ENCODE measurements at places on chromosomes 1 and 21.

- no peak for DNase-seq
Measured at GRCh38 chr1:30879126-30879786, 29.3 kb downstream of the SDC3 start.

DNA sequence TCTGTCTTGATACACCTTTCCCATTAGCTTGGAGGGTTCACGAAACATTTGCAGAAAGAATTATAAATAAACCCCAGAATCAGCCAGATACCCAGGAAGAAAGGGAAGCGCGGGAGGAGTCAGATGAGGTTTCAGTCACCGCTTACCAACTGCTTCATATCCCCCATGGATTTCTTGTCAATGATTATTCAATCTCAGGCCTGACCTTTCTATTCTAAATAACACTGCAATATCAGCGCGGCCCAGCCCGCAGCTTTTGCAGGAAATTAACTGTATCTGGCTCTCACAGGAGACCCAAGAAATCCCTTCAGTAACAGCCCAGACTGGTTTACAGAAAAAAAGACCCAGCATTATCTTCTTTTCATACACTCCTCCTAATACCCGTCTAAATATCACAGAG is 308.6 kb downstream of the PBX1 start:
- DNase-seq = no peak

DNA sequence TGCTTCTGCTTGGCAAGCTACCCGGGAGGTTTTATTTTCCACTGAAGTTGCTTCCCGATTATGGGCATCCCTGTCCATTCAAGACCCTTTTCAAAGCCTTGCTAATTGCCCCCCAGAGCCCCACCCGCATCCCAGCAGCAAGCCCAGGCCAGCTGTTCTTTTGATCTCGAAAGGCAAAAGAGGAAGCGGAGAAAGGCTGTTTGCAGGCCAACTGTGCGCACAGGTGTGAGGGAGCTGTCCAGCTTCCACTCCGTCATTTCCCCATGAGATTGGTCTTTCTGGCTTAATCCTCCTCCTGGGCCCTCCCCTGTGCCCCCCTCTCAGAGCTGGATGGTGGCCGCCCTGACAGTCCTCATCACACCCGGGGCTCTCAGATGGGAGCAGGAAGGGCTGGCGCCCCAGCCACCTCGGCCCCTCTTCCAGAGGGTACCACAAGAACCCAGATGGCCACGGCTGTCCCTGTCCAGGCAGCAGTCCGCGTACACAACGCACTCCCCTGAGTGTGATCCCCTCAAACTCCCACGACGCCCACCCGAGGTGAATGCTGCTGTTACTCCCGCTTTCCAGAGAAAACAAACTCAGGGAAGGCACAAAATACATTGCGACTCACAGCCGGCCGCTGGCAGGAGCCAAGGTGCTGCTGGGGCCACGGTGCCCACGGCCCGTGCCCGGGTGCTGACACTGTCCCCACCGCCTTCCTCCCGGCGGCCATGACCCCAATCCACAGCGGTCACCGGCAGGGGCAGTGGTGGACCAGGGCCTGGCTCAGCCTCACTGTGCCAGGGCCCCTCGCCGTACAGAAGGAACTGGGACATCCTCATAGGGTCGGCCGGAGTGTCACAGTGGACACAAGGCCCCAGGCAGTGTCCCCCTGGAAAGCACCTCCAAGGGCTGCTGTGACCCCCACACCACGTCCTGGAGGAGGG is 121.9 kb downstream of the CRYAA start:
- no peak for DNase-seq

DNA sequence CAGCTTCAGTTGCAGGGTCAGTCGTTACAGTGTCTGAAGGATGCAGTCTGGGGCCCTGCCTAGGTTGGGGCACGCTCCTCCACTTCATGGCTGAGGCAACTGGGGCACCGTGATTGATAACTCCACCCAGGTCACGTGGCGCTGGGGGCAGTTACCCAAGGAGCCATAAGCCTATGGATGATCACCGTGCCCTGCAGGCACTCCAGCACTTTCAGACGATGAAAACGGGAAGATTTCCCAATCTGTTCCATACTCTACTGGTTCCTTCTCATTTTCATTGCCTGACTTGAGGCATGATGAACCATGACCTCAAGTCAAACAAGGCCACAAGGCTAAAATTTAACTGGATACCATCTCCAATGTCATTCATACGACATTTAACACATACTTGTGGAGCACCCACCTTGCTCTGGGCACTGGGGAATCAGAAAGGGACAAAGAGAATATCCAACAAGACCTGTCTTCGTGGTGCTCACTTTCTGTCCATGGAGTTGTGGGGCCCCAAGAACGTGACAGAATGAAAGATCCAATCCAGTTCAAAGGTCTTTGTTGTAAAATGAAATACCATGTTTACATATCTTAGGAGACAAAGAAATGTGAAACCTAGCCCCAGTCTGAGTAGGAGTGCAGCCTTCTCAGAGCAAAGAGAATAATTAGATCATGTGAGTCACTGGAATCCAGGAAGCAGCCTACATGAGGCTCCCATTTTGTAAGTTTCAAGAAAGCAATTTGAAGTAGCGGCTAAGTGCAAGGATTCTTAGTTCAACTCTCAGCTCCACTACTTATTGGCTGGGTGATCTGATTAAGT is 39.4 kb upstream of the SPOCD1 start:
- no peak for DNase-seq

DNA sequence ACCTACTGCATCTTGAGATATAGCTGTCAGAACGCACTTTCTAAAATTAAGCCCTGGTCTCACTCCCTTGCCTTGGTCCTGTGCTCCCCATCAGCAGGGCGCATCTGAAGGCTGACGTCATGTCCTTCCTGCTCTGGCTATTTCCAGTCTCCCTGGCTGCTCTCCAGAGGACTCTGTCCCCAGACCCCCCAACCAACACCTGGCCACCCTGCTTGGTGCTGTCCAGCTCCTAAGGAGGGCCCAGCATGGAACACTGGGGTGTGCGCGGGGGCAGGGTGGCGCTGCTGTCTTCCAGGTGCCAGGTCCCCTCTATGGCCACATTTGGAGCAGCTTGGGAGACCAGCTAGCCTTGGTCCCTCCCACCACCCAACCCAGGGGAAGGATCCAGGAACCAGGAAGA is 8.3 kb downstream of the TNNT2 start:
- no peak for DNase-seq

- no peak for DNase-seq
Measured at GRCh38 chr21:34280389-34280795, 83.4 kb upstream of the KCNE2 start.
